ENCODE measurements at places on chromosomes 6 and 20.

DNA sequence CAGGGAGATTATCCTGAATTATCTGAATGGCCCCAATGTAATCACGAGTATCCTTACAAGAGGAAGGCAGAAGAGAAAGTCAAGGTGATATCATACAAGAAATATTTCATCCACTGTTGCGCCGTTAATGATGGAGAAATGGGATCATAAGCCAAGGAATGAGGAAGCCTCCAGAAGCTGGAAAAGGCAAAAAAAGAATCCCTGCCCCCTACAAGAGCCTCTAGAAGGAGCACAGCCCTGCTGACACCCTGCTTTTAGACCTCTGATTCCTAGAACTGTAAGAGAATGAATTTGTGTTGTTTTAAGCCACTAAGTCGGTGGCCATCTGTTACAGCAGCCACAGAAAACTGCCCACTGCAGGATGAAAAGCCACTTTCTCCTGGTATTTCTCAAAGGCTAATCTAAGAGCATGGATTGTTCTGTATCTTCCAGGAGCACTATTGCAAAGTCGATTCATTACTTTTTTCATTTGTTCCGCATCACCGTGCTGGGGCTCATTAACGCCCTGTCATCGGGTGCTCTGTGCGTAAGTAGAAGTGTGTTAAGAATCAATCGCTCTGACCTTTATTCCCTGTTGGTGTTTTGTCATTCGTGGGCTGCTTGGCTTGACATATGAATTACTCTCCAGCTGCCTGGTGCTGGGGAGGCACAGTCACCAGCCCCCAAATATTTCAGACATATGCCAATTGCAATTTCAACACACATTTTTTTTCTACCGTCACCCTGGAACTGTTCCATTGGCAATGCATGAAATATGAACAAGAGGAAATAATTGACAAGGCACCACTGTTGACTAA is 117.0 kb downstream of the PCSK2 start:
- DNase-seq = peak; percentile 80

DNA sequence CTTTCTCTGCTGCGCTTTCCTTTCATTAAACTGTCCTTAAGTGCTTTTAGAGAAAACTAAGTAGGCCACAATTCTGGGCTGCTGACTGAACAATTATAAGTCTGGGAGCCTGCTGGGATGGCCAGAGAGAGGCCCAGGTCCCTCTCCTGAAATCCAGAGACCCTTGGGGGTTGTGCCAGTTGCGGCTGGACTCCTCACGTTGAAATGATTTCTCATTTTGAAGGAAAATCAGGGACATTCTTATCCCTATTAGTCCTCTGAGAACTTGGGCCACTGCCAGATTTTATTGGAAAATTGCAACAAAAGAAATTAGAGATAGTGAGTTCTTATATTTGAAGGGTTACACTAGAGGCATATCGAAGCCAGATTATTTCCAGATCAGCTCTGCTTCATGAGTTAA is 145.1 kb downstream of the CLIC5 start:
- no peak for DNase-seq

- DNase-seq = peak; percentile 79
Observed at GRCh38 chr20:32535953-32536823, 48.9 kb downstream of the NOL4L start.

- DNase-seq = peak; percentile 66
Observed at GRCh38 chr6:53837865-53838769, 43.3 kb downstream of the LRRC1 start.

GRCh38 chr6:166757232-166758135 is 130.4 kb upstream of the RPS6KA2 start:
- DNase-seq = no peak
